CD4-positive, alpha-beta T cell (primary cell): ENCODE measurements at places on chromosomes 4 and X.

- no peak for DNase-seq
Observed at GRCh38 chr4:25867781-25868294, 5.0 kb upstream of the SEL1L3 start.

DNA sequence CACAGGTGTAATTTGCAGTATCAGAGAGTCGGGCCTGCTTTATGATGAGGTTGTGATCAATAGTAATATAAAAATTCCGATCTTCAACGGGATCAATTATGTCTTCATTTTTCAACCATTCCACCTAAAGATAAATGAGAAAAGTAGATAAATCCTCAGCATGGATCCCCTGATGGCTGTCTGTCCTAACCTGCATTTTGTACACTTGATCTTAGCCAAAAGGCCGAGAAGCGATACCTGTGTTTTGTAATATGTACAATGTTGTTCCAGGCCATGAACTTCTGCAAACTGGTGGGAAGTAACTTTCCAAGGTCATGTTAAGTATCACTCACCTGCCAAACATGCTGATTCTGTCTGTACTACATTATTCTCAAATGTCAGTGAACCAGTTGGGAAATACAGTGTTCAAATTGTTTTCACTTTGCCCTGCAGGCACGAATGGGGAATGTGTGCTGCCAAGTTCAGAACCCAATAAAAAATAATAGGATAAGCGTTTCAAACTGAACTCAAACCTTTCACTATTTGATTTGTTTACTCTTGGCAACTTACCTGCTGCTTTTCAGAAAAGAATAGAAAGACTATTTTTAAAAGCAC, 298.1 kb downstream of the UNC5C start:
- no peak for DNase-seq

- no peak for DNase-seq
Observed at GRCh38 chr4:53890461-53890860, 173.9 kb downstream of the CHIC2 start.

- DNase-seq: no peak
Observed at GRCh38 chr4:151824656-151825055, 63.8 kb upstream of the GATB start.

GRCh38 chrX:42902513-42902912, 124.5 kb upstream of the PPP1R2C start:
- DNase-seq: no peak
